ENCODE measurements at places on chromosomes 16 and 17. TPM values are rescaled to one million over a fixed set of nuclear protein-coding genes. Genes with fewer than 3 reads are reported as not detected.

GRCh38 chr17:79482727-79483521 is 127.9 kb downstream of the RBFOX3 start:
- no peak overlapping the region for H3K27ac ChIP-seq
- no peak overlapping the region for H3K4me3 ChIP-seq
- H3K36me3 ChIP-seq, result no peaks in the 10 kb centered on the region

DNA sequence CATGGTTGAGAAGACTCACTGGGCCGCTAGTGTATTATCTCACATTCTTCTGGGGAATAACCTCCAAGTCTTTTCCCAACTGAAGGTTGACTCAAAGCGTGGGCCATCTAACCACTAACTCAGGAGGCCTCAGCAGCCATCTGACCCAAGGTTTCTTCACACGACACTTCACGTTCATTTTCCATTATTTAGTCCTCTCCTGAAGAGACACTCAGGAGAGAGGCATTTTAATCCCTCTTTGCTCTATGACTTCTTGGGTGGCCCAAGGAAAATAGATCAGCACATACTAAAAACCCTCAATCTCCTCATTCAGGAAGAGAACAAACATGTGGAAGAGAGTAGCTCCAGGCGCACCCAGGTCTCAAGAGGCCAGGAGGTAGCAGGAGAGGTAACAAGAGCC is 252.8 kb upstream of the FOXF1 start:
- no peaks in the 10 kb centered on the region for H3K4me1 ChIP-seq
- H3K36me3 ChIP-seq, result no peaks in the 10 kb centered on the region
- no peak overlapping the region for H3K27ac ChIP-seq
- peaks cover 50% of the 10 kb centered on the region for H3K27me3 ChIP-seq
- H3K4me3 ChIP-seq, result no peak overlapping the region
- no peak for DNase-seq

DNA sequence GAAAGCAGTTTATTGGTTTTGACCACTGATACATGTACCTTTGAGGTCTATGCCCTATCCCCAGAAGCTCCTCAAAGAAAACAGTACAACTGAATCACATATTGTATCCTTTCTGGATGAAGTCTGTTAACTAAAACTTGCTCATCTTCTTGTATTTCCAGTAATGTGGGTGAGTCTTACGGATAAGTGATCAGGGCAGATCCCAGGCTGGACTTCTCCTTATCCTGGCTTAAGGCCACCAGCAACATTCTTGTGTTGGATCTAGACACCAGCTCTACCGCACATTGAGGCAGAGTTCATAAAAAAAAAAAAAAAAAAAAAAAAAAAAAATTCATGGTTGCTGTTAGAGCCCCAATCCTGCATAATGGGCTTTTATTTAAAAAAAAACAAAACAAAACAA is 536.7 kb upstream of the HSBP1 start:
- H3K4me1 ChIP-seq, result no peaks in the 10 kb centered on the region
- peaks cover 6% of the 10 kb centered on the region for H3K27me3 ChIP-seq
- no peak for DNase-seq
- no peak overlapping the region for H3K4me3 ChIP-seq
- H3K27ac ChIP-seq, result no peak overlapping the region

GRCh38 chr17:35666070-35666469 is 65.4 kb upstream of the RASL10B start:
- H3K36me3 ChIP-seq, result peaks cover 19% of the 10 kb centered on the region
- no peak overlapping the region for H3K27ac ChIP-seq
- H3K4me1 ChIP-seq, result peaks cover 7% of the 10 kb centered on the region
- H3K27me3 ChIP-seq, result no peaks in the 10 kb centered on the region
- DNase-seq, result no peak
- H3K4me3 ChIP-seq, result no peak overlapping the region

ZNF48 gene
- total RNA-seq, result 24.2 TPM

MATCAP1 gene
- 121 TPM for total RNA-seq

- H3K27me3 ChIP-seq, result peaks cover 24% of the 10 kb centered on the region
- no peak overlapping the region for H3K27ac ChIP-seq
- no peaks in the 10 kb centered on the region for H3K4me1 ChIP-seq
- H3K36me3 ChIP-seq, result no peaks in the 10 kb centered on the region
- H3K4me3 ChIP-seq, result no peak overlapping the region
Observed at GRCh38 chr16:55138298-55138697, 185.7 kb upstream of the IRX6 start.

DNA sequence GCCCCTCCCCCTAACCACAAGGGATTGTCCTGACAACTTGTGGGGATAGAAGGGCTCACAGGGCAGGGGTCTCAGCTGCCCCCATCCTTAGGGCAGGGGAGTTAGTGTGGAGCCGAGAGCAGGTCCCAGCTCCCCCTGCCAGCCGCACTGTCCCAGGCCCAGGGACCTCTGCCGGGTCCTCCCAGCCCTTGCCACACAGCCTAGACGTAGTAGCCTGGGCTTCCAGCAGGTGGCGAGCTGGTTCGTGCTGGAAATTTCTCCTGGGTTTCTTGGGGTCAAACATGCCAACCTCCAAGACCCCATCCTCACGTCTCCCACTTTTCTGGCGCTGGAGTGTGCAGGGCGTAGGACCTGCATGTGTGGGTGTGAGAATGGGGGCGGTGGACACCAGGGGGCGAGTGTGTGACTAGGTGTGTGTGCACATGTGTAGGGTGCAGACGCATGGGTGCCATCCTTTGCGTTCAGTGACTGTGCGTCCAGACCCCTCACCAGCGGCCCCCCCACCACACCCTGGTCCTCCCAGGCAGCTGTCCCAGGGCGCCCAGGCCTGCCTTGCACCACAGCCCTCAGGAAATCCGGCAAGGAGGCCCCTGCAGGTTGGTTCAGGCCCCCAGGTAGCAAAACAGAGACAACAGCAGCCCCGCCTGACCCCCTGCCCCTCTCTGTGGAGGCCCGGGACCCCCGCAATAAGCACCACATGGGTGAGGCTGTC is 29.5 kb downstream of the SBK1 start:
- H3K4me3 ChIP-seq, result no peak overlapping the region
- DNase-seq, result no peak
- H3K4me1 ChIP-seq, result no peaks in the 10 kb centered on the region
- no peak overlapping the region for H3K27ac ChIP-seq
- H3K27me3 ChIP-seq, result no peaks in the 10 kb centered on the region
- peaks cover 14% of the 10 kb centered on the region for H3K36me3 ChIP-seq

WFDC1 gene
- total RNA-seq, result 3.0 TPM

- peaks cover 8% of the 10 kb centered on the region for H3K36me3 ChIP-seq
- no peaks in the 10 kb centered on the region for H3K27me3 ChIP-seq
- no peak overlapping the region for H3K27ac ChIP-seq
- peaks cover 22% of the 10 kb centered on the region for H3K4me1 ChIP-seq
- no peak overlapping the region for H3K4me3 ChIP-seq
- no peak for DNase-seq
Observed at GRCh38 chr17:57419940-57420550, 163.7 kb downstream of the MSI2 start.

DNA sequence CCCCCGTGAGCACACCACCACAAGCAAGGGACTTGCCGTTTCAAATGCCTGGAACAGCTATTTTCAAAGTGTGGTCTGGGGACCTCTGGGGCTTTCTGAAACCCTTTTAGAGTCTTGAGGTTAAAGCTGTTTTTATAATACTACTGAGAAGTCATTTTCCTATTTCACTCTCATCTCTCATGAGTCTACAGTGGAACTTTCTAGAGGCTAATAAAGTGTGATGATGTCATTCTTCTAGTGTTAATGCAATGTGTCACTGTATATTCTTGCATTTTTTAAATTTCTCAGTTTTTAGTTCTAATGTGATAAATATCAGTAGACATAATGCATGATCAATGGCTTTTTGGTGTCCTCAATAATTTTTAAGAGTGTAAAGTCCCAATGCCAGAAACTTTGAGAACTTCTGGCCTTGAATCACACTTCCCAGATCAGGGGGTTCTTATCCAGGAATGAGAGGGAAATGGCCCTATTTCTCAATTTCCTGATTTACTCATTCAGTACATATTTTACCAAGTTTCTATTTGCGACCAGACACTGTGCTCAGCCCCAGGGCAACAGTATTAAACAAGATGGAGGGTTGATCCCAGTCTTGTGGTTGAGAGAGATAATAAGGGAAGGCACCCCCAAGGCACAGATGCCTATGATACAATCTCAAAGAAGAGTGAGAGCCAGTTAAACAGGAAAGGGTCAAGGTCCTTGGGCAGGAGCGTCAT is 444.0 kb downstream of the HS3ST3B1 start:
- H3K36me3 ChIP-seq, result no peaks in the 10 kb centered on the region
- DNase-seq, result no peak
- H3K4me1 ChIP-seq, result peaks cover 8% of the 10 kb centered on the region
- H3K27me3 ChIP-seq, result no peaks in the 10 kb centered on the region
- no peak overlapping the region for H3K4me3 ChIP-seq

DNA sequence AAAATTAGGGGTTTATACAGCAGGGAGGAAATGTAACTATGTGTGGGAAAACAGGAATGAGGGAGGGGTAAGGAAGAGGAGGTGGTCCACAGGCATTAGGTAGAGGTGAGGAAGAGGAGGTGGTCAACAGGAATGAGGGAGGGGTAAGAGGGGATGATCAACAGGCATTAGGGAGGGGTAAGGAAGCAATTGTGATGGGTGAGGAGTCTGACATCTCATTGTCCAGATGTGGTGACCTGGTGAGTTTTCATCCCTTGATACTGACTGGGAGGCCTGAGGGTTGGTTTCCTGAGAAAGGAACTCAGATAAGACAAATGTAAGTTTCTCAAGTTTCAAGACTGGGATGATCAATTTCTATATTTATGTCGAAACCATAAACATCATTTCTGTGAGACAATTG is 206.2 kb upstream of the C16orf82 start:
- H3K27me3 ChIP-seq, result peaks cover 8% of the 10 kb centered on the region
- no peaks in the 10 kb centered on the region for H3K36me3 ChIP-seq
- H3K27ac ChIP-seq, result no peak overlapping the region
- H3K4me3 ChIP-seq, result no peak overlapping the region
- H3K4me1 ChIP-seq, result peaks cover 8% of the 10 kb centered on the region

- peaks cover 59% of the 10 kb centered on the region for H3K27me3 ChIP-seq
- no peak overlapping the region for H3K27ac ChIP-seq
- no peak for DNase-seq
- H3K4me1 ChIP-seq, result no peaks in the 10 kb centered on the region
- H3K36me3 ChIP-seq, result no peaks in the 10 kb centered on the region
Observed at GRCh38 chr17:58538811-58539409, 24.5 kb upstream of the MTMR4 start.

DNA sequence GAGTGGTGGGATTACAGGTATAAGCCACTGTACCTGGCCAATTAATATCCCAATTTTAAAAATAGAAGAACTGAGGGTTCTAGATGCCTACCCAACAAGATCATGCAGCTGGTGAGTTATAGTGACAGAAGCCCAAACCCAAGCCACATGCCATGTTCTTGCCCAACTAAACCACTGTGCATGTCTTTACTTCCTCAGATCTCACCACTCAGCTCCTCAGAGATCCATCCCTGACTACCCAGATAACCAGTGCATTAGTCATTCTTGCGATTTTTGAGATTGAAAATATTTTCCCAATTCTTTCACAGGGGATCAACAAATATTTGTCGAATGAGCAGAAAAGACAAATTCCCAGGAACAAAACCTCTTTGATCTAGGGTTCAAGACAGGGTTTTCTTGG is 303.1 kb downstream of the CBLN1 start:
- no peaks in the 10 kb centered on the region for H3K36me3 ChIP-seq
- no peak overlapping the region for H3K4me3 ChIP-seq
- H3K27ac ChIP-seq, result no peak overlapping the region
- DNase-seq, result no peak
- H3K27me3 ChIP-seq, result peaks cover 3% of the 10 kb centered on the region

DNA sequence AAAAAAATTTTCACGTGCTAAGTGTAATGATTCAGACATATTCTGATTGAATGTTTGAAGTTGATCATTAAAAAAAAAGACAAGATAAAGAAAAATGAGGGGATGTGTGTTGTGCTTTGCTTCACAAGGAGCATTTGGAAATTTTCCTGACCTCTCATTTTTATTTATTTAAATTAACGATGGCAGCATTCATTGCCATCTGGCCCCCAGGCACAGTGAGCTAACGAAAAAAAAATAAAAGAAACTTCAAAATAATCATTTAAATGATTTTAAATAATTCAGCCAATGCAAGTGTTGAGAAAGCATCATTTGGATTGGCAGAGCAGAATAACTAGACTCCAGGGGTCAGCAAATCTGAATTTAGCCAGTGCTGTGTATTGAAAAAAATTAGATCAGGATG is 1037.2 kb downstream of the CDH11 start:
- no peak overlapping the region for H3K4me3 ChIP-seq
- H3K4me1 ChIP-seq, result no peaks in the 10 kb centered on the region
- no peaks in the 10 kb centered on the region for H3K27me3 ChIP-seq
- no peak overlapping the region for H3K27ac ChIP-seq
- no peaks in the 10 kb centered on the region for H3K36me3 ChIP-seq
- no peak for DNase-seq

DNA sequence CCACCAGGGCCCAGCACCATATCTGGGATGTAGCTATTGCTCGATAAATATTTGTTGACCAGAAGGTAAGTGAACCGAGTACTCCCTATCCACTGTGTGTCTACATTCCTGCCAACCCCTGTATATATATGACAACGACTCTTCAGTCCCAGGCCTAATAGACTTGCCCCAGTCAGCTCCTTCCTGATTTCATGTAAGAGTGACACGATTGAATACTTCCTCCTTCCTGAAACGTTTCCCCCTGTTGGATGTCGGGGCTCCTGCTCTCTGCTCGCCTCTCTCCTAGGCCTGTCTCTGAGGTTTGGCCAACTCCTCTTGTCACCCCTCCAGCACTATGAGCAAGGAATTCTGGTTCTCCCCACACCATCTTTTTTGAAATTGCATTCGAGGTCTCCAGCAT is 178.9 kb downstream of the PRKCA start:
- no peaks in the 10 kb centered on the region for H3K27me3 ChIP-seq
- H3K27ac ChIP-seq, result no peak overlapping the region
- H3K36me3 ChIP-seq, result peaks cover 2% of the 10 kb centered on the region
- no peaks in the 10 kb centered on the region for H3K4me1 ChIP-seq
- DNase-seq, result no peak

ZNF689 gene
- total RNA-seq, result 13.7 TPM

GRCh38 chr16:86707581-86707980 is 129.2 kb downstream of the FOXL1 start:
- H3K36me3 ChIP-seq, result no peaks in the 10 kb centered on the region
- H3K4me3 ChIP-seq, result no peak overlapping the region
- DNase-seq, result no peak

- H3K4me3 ChIP-seq, result no peak overlapping the region
- no peaks in the 10 kb centered on the region for H3K27me3 ChIP-seq
- H3K4me1 ChIP-seq, result no peaks in the 10 kb centered on the region
- no peak overlapping the region for H3K27ac ChIP-seq
- H3K36me3 ChIP-seq, result peaks cover 56% of the 10 kb centered on the region
Observed at GRCh38 chr17:67119102-67119501, 74.7 kb downstream of the CACNG1 start.

TBC1D3D gene
- total RNA-seq, result 1.0 TPM
